Natural killer cell treated with Interleukin-12 subunit alpha and Interleukin-12 subunit beta and Interleukin-15 and Interleukin-18, amount 100 ng/mL, for 72 hours (primary cell): ENCODE measurements at places on chromosomes 4 and X. TPM values are rescaled to one million over a fixed set of nuclear protein-coding genes. Genes with fewer than 3 reads are reported as not detected.

DNA sequence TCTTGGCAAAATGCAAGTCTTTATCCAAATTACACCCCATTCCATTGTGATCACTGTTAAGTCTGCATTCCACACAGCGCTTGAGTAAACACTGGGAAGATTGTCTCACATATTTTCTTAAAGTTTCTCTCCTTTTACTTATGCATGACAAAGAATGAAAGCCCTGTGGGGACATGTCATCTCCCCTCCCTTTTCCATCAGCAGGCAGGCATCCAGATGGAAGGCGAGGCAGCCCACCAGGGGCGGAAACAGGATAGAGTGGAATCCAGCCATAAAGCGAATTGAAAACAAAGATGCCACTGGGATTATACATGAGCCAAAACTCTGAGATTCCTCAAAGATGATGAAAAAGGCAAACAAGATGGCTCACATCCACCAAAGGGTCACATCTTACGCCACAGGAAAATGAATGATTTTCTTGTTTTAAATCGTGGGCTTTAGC is 78.2 kb downstream of the AFAP1 start:
- DNase-seq = no peak

DNA sequence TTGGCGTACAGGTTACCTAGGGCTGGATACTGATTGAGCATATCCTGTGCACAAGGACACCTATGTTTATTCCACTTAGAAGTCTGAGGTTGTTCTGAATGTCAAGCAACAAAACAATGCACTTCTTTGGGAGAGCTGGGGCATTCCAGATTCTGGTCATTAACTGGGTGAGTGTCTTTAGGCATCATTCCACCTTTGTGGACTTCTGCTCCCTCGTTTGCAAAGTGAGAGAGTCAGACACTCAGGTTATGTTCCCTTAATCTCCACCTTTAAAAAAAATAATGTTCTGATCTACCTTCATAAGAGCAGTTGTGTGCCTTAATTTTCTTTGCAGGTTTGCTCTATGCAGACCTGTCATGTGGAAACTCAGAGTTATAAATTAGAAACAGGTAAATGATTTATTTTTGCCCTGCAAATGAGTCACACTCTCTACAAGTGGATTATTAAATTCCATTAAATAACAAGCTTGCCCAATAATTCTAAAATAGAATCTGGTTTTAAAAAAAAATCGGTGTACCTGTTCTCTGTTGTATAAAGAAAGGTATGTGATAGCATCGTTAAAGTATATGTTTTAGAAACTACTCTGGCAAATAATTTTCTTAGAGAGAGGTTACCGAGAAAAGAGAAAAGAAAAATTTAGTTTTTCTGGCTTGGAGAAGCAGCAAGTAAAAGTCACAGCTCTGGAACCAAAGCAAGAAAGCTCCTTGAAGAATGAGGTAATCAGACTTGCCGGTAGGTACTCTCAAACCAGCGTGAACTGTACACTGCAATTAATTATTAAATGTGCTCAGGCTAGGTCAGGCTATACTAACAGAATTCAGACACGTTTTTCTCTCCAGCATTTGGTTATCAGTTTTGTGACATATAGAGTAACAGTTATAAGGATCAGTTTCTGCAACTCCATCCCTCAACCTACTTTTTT is 93.2 kb downstream of the SORBS2 start:
- no peak for DNase-seq

ADGRG4 gene
- total RNA-seq = not detected

DNA sequence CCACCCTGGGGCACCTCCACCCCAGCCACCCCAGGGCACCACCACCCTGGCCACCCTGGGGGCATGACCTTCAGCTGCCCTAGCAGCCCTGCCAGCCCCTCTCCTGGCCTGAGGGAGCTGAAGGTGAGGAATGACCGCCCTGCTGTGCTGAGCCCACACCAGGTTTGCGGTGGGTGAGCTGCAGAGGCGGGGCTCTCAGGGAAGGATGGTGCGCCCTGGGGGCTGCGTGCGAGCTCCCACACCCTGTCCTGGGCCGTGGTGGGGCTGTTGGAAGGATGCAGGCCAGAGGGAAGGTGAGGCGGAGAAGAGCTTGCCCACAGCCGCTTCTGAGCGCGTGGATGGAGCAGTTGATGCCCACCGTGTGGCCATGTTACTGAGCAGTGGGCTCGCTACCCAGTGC is 17.7 kb downstream of the UVSSA start:
- DNase-seq = no peak

GRCh38 chr4:3364199-3364598 is 71.4 kb downstream of the RGS12 start:
- DNase-seq = no peak
